H4 (cell line): ENCODE measurements at places on chromosomes 7 and 10. TPM values are rescaled to one million over a fixed set of nuclear protein-coding genes. Genes with fewer than 3 reads are reported as not detected.

LRIT2 gene
- total RNA-seq, result not detected in 2 replicates

ARHGEF5 gene
- total RNA-seq, result 2.2 and 2.3 TPM in 2 replicates

SEMA3D gene
- total RNA-seq, result 35.3 and 58.8 TPM in 2 replicates

NUDT5 gene
- 107 and 137 TPM in 2 replicates for total RNA-seq

GIMAP6 gene
- 0.41 and 0.56 TPM in 2 replicates for total RNA-seq

EVX1 gene
- not detected in 2 replicates for total RNA-seq

UCMA gene
- total RNA-seq, result not detected in 2 replicates

DMBT1 gene
- 0.10 TPM in 1 of 2 replicates, not detected in the other for total RNA-seq

BLVRA gene
- total RNA-seq, result 86.1 and 109 TPM in 2 replicates

NEUROD6 gene
- not detected in 2 replicates for total RNA-seq
